ENCODE measurements at places on chromosomes 11 and 22.
A peak's percentile ranks its signal among the peaks of the same experiment; 100 is the strongest.

DNA sequence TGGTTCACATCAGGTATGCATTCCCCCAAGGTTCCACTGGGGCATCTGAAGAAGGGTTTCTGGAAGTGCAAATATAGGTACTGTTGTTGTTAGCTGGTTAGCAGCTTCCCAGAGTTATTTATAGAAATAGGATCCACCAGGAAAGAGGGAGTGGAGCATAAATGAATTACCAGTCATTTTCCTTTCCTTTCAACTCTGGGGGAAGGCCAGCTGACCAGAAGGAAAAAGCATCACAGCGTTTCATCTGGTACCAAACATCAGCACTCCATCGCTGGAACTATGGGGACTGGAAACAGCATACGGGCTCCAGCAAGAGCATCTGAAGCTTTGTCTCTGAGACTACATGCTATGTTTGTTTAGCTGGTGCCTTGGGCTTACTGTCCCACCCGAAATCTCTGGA, 378.2 kb upstream of the NARS2 start:
- no peak for DNase-seq

- no peak for DNase-seq
These were observed 10.8 kb downstream of the TCN2 start for GRCh38 chr22:30617819-30618218.

DNA sequence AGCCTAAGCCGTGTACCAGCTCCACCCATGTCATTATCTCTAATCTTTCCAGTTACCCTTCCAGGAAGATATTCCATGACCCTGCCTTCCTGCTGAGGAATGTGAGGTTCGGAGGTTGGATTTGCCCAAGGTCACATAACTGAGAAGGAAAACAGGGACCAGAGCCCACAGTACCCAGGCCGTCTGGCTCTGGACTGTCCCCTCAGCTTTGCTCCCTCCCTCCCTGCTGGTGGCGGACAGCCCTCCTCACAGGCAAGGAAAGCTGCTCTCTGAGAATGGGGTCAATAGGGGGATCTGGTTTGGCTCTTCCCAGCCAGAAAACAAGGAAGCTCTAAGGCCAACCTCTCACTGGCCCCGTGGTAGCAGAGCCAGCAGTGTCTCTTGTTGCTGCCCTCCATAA, 63.3 kb downstream of the SYN3 start:
- DNase-seq, result no peak

GRCh38 chr22:43625242-43625641, 186.9 kb downstream of the EFCAB6 start:
- DNase-seq, result no peak

- no peak for DNase-seq
These were observed 22.5 kb downstream of the DSCAML1 start for GRCh38 chr11:117774553-117774952.

- DNase-seq, result no peak
These were observed 70.7 kb downstream of the BMAL1 start for GRCh38 chr11:13348305-13348704.

DNA sequence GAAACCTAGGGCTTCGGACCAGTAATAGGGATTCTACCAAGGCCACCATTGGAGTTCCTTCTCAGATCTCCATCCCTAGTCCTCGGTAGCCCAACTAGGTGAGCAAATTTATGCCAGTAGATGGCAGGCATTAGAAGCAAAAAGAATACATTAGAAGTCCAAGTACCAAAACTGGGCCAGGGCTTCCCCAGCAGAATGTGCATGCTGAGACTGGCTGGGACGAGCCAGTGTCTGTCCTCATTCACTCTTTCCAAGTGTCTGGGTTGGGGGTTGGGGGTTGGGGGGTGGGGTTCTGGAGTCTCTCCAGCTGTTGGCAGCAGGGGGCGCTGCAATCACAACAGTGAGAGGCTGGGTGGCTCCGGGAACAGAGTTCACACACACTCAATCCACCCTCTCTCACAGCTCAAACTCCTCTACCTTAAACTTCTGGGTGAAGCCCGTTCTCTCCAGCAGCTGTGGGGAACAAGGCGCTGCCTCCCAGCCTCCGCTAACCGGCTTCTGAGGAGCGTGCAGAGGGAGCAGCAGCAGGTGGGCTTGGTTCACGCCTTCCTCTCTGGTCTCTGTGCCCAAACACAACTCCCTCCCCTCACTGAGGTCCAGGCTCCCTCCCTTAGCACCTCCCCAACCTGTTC, 57.5 kb downstream of the BTG4 start:
- peak; percentile 47 for DNase-seq

DNA sequence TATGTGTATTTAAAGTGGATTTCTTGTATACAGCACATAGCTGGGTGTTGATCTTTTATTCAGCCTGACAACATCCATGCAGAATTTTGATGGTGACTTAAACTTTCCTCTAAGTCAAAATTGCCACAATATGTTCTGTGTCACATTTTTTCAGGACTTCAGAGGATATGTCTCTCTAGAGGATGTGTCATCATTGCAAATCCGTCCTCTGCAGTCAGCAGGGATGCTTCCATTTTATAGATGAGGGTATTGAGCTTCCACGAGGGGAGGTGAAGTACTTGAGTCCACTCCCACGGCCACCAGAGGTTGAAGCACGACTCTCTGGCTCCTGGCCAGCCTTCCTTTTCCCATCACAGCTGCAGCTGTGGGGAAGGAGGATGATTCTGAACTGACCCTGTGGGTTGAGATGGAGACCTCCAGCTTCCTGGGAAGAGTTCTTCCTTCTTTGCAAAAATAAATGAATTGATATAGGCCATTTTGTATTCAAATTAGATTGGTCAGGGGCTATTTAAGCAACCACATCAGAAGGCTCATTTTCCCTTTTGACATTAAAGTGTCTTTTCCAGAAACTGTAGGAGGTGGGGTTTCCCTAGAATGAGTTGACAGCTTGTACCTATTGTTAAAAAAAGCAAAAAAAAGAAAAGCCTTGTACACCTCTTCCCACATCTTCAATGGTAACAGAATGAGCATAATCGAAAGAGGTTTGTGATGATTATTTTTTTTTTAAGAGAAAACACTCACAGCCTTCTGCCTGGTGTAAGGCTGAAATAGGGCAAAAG, 55.2 kb upstream of the MYEOV start:
- DNase-seq, result no peak

- DNase-seq, result no peak
These were observed 30.9 kb upstream of the MPEG1 start for GRCh38 chr11:59243633-59244032.
